ENCODE measurements at places on chromosomes 12 and 14.

- peak; percentile 54 for ATAC-seq
These were observed 76.6 kb downstream of the PAX9 start for GRCh38 chr14:36738269-36738668.

- ATAC-seq = peak; percentile 98
These were observed 20.4 kb downstream of the DLK1 start for GRCh38 chr14:100747021-100747586.

GRCh38 chr12:88390811-88391210 is 189.5 kb downstream of the KITLG start:
- no peak for ATAC-seq

DNA sequence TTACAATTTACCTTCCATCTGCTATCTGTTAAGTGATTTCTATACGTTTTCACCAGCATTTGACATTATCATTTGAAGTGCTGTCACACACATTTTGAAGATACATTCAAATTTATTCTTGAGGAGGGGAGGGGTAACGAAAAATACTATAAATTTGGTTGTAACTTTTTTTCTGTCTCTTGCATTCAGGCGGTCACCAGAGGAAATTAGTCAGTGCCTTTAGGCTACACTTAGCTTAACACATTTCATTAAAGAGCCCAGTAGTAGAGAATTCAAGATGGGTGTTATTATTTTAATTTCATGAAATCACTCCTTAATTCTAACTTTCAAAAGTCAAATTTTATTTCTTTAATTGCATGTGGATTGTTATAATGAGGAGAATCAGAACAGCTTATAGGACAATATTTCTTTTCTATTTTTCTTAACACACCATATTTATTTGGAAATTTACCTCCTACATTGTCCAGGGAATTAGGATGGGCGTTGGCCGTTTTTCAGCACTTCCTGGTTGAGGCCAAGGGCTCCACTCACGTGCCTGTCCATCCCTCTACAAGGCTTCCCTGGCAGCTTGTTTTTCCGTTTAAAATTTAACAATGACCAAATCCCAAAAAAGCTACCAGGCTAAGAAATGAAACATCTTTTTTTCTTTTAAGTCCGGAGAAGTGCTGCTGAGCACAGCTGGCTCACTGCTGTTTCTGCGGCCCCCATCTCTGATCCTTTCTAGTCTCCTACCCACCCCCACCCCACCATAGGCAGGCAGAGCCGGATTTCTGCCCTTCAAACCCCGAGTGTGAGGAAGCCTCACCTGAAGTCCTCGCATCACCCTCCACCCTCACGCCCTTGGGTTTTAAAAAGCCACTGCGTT is 1.1 kb upstream of the FAR2 start:
- ATAC-seq = no peak

DNA sequence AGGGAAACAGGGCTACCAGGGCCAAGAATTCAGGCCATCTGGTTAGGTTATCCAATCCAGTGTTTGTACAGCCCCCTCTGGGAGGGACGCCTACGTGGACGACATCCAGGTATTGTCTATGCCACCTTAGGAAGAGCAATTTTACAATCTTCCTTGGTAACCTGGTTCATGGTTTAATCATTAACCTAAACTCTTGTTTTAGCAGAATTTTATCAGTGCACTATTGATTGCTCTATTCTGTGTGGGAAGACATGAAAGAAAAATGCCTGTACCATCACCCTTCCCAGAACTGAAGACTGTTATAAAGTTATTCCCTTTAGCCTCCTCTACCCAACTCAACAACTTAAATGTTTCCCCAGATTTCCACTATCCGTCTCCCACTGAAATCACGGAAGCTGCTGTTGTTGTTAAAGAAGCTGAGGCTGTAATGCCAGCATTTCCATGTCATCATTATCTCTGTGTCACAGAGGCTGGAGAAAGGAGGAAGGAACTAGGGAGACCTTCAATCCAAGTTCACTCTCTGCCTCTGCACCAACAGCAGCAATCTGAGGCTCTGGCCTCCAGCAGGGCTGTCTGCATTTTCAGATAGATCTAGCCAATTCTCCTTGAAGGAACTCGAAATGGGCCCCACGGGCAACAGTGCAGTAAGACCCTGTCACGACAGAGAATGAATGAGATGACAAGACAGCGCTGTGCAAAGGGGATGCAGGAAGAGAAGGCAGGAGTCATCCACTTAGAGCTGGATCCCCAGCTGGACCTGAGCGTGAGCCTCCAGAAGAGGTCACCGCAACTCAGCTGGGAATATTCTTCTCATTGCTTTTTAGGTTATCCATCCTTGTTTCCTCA is 183.4 kb upstream of the GZMB start:
- ATAC-seq = no peak
